ENCODE measurements at places on chromosomes 4 and X.
A peak's percentile ranks its signal among the peaks of the same experiment; 100 is the strongest.

- DNase-seq = no peak
Measured at GRCh38 chr4:113882668-113883067, 96.8 kb downstream of the ARSJ start.

GRCh38 chrX:24768556-24768955 is 74.8 kb downstream of the POLA1 start:
- no peak for DNase-seq

DNA sequence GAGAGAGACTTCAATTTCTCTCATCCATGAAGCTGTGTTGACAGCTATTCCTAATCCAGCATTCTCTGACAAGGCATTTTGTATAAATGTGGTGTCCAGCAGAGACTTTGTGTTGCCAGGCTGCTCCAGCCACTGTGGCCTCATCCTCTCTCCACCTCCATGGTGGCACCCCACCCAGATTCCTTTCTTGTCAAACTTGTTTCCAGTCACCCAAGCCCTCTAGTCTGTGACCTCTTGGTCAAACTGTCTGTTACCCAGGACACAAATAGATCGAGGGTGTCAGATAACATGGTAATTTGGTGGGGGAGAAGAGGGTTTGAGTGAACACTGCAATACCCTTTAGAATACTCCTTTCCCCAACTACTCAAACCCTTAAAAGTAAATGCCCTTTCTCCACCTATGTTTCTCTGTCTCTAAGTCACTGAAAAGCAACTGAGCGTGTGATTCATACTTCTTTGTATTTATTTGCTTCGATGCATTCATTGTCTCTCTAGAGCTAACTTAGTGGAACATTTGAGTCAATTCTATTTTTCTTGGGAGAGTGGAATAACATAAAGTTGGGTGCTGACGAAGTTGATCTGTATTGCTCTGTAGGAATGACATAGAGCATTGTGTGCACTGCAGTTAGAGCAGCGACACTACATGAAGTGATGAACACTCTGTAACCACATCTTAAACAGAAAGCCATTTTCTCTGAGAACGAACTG is 13.7 kb downstream of the PITX2 start:
- no peak for DNase-seq

- peak; percentile 80 for DNase-seq
Measured at GRCh38 chr4:52260514-52261210, 209.6 kb downstream of the SPATA18 start.

GRCh38 chr4:80204433-80205011 is 7.2 kb downstream of the PRDM8 start:
- no peak for DNase-seq

DNA sequence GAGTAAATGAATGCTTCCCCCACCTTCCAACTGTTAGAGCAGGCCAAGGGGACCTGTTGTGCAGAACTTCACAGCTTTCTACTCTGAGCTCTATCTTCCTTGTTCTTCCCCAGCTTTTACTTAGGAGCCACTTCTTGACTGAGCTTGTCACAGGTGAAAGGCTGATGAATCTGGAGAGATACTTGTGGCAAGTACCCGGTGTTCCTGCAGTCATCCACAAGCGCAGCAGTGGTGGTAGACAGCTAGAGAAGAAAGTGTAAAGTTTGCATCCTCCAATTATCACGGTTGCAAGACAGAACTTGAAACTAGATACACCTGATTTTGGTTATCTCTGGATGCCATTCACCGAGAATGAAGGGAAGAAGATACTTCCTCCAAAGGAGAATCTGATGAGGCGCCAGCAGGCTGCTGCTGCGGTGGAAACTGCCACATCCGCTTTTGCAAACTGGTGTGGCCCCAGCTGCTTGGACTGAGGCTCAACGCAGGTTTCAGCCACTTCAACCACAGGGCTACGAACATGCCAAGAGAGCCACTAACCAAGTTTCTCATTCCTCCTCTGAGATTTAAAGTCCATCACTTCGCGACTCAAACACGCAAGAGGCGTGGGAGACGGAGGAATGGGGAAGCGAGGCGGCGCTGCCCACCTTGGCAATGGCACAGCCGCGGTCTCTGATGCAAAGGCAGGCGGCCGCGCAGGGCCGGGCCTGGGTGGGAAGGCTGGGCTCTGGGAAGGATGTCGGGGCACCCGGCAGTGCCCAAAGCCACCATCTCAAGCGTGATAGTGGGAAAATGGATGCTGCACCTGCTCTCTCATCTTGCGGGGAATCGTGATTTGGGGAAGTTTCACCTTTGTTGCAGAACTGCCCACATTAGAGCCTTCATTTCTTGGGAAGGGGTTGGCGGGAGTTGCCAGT is 1.3 kb upstream of the FHIP1A start:
- DNase-seq = no peak

GRCh38 chrX:136094962-136095361 is 52.4 kb upstream of the FHL1 start:
- DNase-seq = no peak

DNA sequence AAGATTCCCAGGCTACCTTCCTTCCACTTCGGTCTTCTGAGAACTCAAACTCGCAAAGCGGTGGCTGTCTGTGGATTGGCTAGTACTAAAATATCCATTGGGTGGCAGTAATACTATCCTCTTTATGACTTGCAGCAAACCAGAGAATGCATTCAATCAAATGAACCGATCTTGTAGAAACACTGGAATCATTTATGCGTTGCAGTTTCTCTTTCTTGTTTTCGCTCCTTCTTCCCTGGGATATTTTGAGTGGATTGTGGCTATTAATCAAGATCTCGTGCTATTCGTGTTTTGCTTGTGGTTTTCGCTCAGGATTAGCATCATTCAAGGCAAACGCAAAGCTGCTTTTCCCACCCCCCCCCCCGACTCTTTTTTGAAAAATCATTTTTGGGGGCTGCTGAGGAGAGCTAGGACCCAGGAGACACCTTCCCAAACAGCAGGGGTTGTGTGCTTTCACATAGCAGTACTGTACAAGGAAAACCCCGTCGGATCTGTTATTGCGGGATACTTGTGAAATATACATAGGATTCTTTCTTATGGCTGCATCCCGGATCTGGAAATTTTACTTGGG is at the start of gene IL1RAPL1:
Gene IL1RAPL1 (plus strand): TSS at position 466 of the 571 bp plus-strand sequence.
- no peak for DNase-seq

GRCh38 chr4:148344352-148344751 is 97.9 kb downstream of the NR3C2 start:
- no peak for DNase-seq

DNA sequence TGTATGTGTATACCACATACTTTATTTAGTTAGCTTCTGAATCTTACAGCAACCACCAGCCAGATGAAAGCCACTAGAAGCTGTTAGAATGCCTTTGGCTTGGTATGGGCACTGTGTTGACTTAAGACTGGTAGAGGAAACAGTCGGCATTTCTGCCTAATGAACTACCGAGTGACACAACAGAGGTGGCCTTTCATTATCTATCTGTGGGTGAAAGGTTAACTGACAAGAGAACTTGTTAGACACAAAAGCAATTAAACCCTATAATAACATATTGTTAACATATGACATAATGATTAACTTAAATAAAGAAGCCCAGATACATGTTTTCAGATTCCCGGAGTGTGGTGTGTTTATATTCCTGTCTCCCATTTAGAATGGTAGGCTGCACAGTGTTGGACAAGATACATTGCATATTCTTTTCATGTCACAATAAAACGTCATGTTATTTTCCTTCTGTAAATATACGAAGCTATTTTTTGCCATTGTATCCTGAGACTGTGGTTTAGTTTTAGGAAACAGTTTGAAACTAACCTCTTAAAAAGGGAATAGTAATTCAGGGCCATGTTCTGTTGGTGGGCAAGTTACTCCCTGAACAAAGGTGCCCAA is 181.5 kb downstream of the SLIT2 start:
- DNase-seq = no peak

GRCh38 chr4:130563889-130564418 is 1468.0 kb downstream of the C4orf33 start:
- DNase-seq = no peak

Measured in left forelimb (tissue), 1 donor.